Lower leg skin (tissue), 4 donors: ENCODE measurements at places on chromosomes 3 and 15. TPM values are rescaled to one million over a fixed set of nuclear protein-coding genes. Genes with fewer than 3 reads are reported as not detected.
A peak's percentile ranks its signal among the peaks of the same experiment; 100 is the strongest.

DNA sequence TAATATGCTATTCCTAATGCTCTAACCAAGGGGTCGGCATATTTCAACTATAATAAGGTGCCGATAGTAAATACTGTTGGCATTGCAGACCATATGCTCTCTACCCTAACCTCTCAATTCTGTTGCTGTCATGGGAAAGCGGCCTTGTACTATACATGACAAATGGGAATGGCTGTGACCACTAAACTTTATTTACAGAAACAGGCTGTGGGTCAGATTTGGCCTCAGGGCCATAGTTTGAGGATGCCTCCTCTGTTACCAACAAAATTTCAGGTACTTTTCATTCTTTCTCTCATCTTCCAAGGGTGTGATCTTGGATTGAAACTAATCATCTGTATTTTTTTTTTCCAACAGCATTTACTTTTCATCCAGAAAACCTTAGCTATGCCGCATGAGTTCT lies 242.0 kb downstream of the MAGI1 start:
- DNase-seq = no peak

- no peak for DNase-seq
These were observed 70.6 kb downstream of the USF3 start for GRCh38 chr3:113625834-113626233.

GRCh38 chr15:49620199-49620598 lies 419 bp downstream of the FAM227B start:
- no peak for DNase-seq

GRCh38 chr3:99498550-99499234 lies 139.7 kb upstream of the COL8A1 start:
- peak; percentile 76 for DNase-seq

GRCh38 chr15:41336549-41336948 lies 3.9 kb downstream of the NUSAP1 start:
- no peak for DNase-seq

GRCh38 chr15:60392986-60393790 lies 4.6 kb downstream of the ANXA2 start:
- DNase-seq = peak; percentile 86

DNA sequence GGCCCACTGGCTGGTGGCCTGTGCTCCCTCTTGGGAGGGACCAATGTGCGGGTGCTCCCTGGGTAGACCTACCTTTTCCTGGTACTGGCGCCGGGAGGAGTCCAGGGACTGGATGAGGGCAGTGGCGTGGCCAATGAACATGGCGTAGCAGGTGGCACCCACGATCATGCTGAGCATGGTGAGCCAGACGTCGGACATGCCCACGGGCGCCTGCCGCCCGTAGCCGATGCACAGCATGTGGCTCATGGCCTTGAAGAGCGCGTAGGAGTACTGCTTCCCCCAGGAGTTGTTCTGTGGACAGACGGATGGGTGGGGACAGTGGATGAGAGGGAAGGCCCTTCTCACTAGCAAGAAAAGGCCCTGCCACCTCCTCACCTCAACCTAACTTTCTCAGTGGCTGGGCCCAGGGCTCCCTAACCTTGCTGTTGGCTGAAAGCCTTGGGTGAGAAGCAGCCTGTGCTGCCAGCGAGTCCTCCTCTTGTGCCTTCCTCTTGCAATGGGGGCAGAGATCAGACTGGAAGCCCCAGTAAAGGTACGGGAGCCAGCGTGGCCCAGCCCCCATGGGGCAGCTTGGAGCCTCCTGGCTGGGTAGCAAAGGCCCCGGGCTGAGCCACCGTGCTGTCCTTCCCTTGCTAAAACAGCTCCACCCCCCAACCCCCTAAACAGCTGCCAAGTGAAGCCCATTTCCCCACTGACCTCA lies 39.1 kb downstream of the HCN4 start:
- DNase-seq = no peak

DNA sequence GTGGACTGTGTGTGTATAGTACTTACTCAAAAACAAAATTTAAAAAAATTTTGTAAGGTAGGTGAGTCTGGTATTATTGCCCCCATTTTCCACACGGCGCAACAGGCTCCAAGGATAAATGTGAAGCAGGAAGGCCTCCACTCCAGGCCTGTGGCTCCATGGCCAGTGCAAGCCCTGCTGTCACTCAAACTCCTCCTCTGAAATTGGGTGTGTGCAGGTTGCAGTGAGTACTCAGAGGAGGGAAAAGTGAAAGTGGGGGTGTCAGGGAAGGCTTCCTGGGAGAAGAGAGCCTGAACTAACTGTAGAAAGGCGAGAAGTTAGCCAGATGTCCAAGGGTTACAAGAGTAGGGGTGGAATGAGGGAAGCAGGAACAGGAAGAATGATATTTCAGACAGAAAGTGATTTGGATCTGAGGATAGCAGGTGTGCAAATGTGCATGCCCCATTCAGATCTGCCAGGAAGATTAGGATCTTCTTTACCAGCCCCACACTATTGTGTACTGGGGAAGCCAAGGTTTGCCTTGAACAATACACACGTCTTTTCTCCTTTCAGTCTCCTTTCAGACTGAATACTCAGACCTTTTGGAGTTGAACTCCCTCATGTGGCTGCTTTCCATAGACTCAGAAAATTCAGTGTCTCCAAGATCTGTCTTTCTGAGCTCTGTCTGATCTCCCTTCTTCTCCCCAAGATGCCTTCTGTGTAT lies 48.7 kb upstream of the RYK start:
- no peak for DNase-seq

DNA sequence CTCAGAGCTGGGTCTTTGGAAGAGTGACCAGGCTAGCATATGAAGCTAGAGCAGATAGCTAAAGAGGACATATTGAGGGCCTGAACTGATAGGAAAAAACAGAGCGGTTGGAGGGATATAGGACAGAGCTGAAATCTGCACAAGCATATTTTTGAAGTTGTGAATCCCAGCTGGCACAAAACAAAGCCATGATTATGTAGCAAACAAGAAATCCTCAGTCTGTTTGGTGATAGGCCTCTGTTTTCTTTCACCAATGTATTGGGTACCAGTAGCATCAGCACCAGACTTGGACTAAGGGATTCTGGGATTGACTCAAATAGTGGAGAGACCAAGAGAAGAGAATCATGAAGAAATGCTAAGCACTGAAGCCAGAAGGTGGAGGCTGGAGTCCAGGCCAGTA lies 151.0 kb downstream of the FAM43A start:
- no peak for DNase-seq

- no peak for DNase-seq
These were observed 13.1 kb upstream of the ETV5 start for GRCh38 chr3:186121968-186122367.

Gene RARB
- 6.5 TPM for total RNA-seq

Gene AP3B2
- 2.4 TPM for total RNA-seq
